Heart left ventricle (tissue), 16 donors: ENCODE measurements at places on chromosomes 4 and X. TPM values are rescaled to one million over a fixed set of nuclear protein-coding genes. Genes with fewer than 3 reads are reported as not detected.

DNA sequence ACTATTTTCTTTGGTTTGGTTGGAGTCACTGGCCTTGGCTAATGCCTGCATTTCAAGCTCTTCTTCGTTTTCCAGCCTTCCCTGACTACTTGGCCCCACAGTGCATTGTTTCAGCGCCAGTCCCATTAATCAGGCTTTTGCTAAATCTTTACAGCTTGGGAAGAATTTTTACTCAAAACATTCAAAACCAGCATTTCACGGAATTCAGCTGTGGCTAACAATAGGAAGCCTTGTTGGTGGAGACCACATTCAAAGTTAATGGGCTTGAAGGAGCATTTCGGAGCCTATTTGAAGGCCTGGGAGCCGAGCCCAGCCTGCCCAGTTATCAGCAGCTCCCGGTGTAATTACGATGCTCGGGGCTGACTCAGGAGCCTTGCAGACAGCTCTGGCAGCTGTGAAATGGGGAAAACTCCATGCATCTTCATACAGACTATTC, 30.8 kb upstream of the VCX2 start:
- no peak overlapping the region for H3K27ac ChIP-seq
- DNase-seq = no peak
- H3K27me3 ChIP-seq = no peaks in the 10 kb centered on the region

GRCh38 chr4:6542951-6543350, 32.0 kb upstream of the MAN2B2 start:
- H3K4me1 ChIP-seq = no peaks in the 10 kb centered on the region
- no peak for DNase-seq
- no peaks in the 10 kb centered on the region for H3K36me3 ChIP-seq

DNA sequence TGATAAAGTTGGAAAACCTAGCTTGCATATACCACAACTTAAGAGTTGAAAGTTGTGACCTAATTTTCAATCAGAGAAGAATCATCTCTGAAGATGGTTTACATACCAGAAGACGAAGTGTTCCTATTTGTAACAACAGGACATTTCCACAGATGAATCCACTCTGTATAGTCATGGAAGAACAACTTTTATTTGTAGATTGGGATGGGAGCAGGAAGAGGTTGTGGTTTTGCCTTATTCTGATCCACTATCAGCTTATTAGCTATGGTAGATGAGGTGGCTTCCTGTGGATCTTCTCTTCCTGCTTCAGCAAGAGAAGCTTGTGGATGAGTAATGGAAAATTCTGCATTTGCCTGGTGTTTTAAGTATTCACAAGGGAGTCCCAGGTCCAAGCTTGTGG, 18.6 kb upstream of the SUPT20HL1 start:
- no peaks in the 10 kb centered on the region for H3K4me1 ChIP-seq
- no peak overlapping the region for H3K27ac ChIP-seq
- no peak overlapping the region for H3K4me3 ChIP-seq
- no peak for DNase-seq

- H3K36me3 ChIP-seq = no peaks in the 10 kb centered on the region
- H3K27ac ChIP-seq = no peak overlapping the region
- DNase-seq = no peak
- H3K4me1 ChIP-seq = no peaks in the 10 kb centered on the region
- H3K4me3 ChIP-seq = no peak overlapping the region
These were observed 12.8 kb upstream of the GUCY1B1 start for GRCh38 chr4:155745984-155746383.

DNA sequence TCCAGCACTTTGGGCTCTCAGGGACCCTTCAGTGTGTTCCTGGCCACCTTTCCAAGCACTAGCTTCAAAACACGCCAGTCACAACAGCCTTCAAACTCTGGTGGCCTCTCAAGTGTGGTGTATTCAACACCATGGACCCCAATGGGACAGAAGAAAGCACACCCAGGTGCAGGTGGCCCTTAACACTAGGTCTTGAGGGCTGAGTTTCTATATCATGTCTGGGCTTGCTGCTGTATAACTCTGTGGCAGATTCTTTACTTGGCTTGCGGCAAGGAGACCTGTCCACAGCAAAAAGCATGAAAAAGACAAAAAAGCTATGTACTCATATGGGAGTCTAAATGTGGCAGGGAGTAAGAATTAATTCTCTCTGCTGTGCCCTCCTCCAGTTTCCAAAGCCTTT, 23.1 kb downstream of the MSL3 start:
- no peak overlapping the region for H3K27ac ChIP-seq
- H3K36me3 ChIP-seq = no peaks in the 10 kb centered on the region
- H3K4me3 ChIP-seq = no peak overlapping the region
- H3K4me1 ChIP-seq = no peaks in the 10 kb centered on the region
- no peaks in the 10 kb centered on the region for H3K27me3 ChIP-seq

- no peak overlapping the region for H3K4me3 ChIP-seq
- no peak overlapping the region for H3K27ac ChIP-seq
- no peaks in the 10 kb centered on the region for H3K27me3 ChIP-seq
- no peaks in the 10 kb centered on the region for H3K36me3 ChIP-seq
- no peaks in the 10 kb centered on the region for H3K4me1 ChIP-seq
- DNase-seq = no peak
These were observed 27.1 kb upstream of the IGFBP7 start for GRCh38 chr4:57137261-57137660.

DNA sequence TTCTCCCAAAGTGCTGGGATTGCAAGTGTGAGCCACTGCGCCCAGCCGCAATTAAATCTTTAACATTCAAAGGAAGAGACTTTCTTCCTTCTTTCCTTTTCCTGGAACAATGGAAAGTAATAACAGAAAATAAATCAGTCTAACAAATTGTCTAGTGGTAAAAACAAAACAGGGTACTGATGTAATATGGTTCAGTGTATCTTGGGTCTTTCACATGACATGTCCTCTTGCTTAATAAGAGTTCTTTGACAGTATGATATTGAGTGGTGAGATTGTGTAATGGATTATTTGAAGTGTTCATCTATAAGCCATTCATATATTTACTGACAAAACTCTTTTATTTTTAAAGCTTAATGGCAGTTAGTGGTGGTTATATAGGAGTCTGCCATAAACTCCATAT, 256.6 kb downstream of the SPRY1 start:
- DNase-seq = no peak
- peak overlapping the region; percentile 79 for H3K27ac ChIP-seq
- no peaks in the 10 kb centered on the region for H3K4me1 ChIP-seq

DNA sequence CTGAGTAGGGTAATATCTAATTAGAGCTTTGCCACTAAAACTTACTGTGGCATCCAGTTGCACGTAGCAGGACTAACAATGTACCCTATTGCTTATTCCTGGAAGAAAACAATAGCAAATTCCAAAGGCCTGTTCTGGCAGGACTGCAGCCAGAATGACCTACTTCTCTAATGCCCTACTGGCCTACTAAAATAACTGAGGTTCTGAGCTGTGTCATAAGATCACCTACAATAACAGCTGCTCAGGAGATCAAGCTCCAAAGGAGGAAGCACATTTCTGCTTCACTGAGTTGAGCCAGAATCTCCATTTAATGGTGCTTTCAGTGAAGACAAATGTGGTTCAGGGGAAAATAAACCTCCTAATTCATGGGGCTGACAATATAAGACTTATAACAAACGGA, 42.2 kb upstream of the CXCL8 start:
- no peak overlapping the region for H3K4me3 ChIP-seq
- no peaks in the 10 kb centered on the region for H3K4me1 ChIP-seq
- H3K27ac ChIP-seq = no peak overlapping the region
- DNase-seq = no peak
- H3K36me3 ChIP-seq = no peaks in the 10 kb centered on the region

- no peak overlapping the region for H3K4me3 ChIP-seq
- no peak overlapping the region for H3K27ac ChIP-seq
- no peaks in the 10 kb centered on the region for H3K27me3 ChIP-seq
- no peak for DNase-seq
- no peaks in the 10 kb centered on the region for H3K36me3 ChIP-seq
These were observed 251.1 kb upstream of the HTR2C start for GRCh38 chrX:114332766-114333165.

- H3K27me3 ChIP-seq = no peaks in the 10 kb centered on the region
- DNase-seq = no peak
- H3K36me3 ChIP-seq = no peaks in the 10 kb centered on the region
- H3K4me1 ChIP-seq = peaks cover 48% of the 10 kb centered on the region
These were observed 135.8 kb downstream of the RAPGEF2 start for GRCh38 chr4:159238631-159239030.

DNA sequence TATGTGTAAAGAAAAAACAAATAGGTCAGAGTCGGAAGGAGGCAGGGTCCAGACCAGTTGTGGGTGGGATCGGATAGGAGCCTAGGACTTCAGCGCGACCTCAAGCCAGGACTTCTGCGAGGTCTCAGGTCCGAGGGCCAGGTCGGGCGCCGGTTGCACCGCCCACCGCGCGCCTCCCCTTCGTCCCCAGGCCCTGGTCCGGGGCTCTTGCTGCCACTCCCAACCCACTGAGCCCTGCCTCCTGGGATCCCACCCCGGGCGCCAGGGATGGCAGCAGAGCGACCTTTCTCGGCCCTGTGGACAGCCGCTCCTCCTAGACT, 12.3 kb downstream of the PITX2 start:
- no peaks in the 10 kb centered on the region for H3K4me1 ChIP-seq
- no peak overlapping the region for H3K27ac ChIP-seq
- no peak overlapping the region for H3K4me3 ChIP-seq
- H3K36me3 ChIP-seq = no peaks in the 10 kb centered on the region
- no peak for DNase-seq

GRCh38 chr4:76582074-76582816, 147.2 kb downstream of the SHROOM3 start:
- H3K27ac ChIP-seq = no peak overlapping the region
- no peaks in the 10 kb centered on the region for H3K27me3 ChIP-seq
- H3K36me3 ChIP-seq = no peaks in the 10 kb centered on the region

DNA sequence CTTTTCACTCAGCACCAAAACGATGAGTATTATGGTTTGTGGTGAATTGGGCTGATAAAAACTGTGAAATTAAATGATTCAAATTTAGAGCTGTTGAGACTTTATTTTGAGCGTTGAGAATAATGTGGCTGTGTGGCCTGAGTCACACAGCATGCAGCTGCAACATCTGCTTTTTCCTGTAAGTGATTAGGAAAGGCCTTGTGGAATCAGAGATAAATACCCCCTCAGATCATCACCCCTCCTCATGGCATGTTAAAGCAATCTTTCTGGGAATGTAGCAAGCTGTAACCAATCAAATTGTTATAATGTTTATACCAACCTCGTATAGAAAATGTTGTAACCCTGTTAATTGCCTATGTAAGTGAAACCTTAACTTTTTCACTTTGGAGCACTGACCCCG, 90.0 kb upstream of the GRPR start:
- no peak for DNase-seq
- no peaks in the 10 kb centered on the region for H3K4me1 ChIP-seq
- H3K36me3 ChIP-seq = no peaks in the 10 kb centered on the region
- no peak overlapping the region for H3K27ac ChIP-seq

- H3K27me3 ChIP-seq = no peaks in the 10 kb centered on the region
- H3K36me3 ChIP-seq = no peaks in the 10 kb centered on the region
- no peak overlapping the region for H3K4me3 ChIP-seq
- no peaks in the 10 kb centered on the region for H3K4me1 ChIP-seq
These were observed 274.1 kb upstream of the GK2 start for GRCh38 chr4:79682161-79682560.

SERTM2 gene
- total RNA-seq = not detected

TCEAL2 gene
- not detected for total RNA-seq

TRIM2 gene
- total RNA-seq = 30.5 TPM

GLUD2 gene
- total RNA-seq = 1.3 TPM

STK32B gene
- 0.32 TPM for total RNA-seq

AREG gene
- 1.9 TPM for total RNA-seq

PCSK1N gene
- total RNA-seq = not detected

NIPAL1 gene
- total RNA-seq = 0.92 TPM

CRLF2 gene
- total RNA-seq = not detected

GABRG1 gene
- 0.07 TPM for total RNA-seq

HSFX2 gene
- total RNA-seq = 1.1 TPM

DMP1 gene
- total RNA-seq = not detected

PHKA1 gene
- total RNA-seq = 12.0 TPM
